Neural progenitor cell (in vitro differentiated cells): ENCODE measurements at places on chromosomes 6 and 20. TPM values are rescaled to one million over a fixed set of nuclear protein-coding genes. Genes with fewer than 3 reads are reported as not detected.

Gene PTK7
- total RNA-seq, result 68.0 and 155 TPM in 2 replicates

Gene CPXM1
- 76.3 and 169 TPM in 2 replicates for total RNA-seq

Gene TMEM170B
- total RNA-seq, result 13.6 and 19.7 TPM in 2 replicates

Gene EMILIN3
- 3.5 and 9.0 TPM in 2 replicates for total RNA-seq

Gene ZNF311
- total RNA-seq, result 1.9 and 2.0 TPM in 2 replicates

Gene SDHAF4
- total RNA-seq, result 56.4 and 98.2 TPM in 2 replicates

- no peak for DNase-seq
These were observed 371.8 kb upstream of the SULF2 start for GRCh38 chr20:48156951-48157700.

- DNase-seq, result no peak
These were observed 82.8 kb downstream of the FAM83B start for GRCh38 chr6:54929245-54929909.

- DNase-seq, result no peak
These were observed 47.2 kb downstream of the DUSP22 start for GRCh38 chr6:339480-339879.

- DNase-seq, result peak; percentile 99
These were observed at the start of gene ZNF451 for GRCh38 chr6:57089687-57090457. Gene ZNF451 (plus strand): TSS chr6:57090188. CDS start chr6:57090254, 66 bp downstream.

DNA sequence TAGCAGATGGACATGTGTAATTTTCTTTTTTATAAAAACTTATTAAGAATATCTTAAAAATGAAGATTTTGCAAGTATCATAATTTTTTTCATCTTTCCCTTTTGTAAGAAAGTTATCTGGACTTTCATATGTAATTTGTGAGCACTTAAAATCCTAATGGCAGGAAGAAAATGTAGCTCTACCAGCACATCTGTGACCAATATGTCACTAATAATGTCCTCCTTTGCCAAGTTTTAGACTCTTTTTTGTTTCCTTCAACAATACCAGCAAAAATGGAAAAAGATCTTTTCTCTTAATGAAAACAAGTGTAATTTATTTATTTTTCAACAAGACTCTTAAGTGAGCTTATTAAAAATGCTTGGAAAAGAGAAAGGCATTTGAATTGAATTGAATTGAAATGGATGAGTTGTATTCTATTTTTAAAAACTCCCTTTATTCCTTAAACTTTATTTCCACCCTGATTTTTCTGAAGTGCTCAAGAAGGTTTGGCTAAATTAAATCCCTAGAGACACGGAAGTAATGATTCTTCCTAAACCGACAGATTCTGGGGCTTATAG is 110.7 kb downstream of the KIF6 start:
- no peak for DNase-seq

DNA sequence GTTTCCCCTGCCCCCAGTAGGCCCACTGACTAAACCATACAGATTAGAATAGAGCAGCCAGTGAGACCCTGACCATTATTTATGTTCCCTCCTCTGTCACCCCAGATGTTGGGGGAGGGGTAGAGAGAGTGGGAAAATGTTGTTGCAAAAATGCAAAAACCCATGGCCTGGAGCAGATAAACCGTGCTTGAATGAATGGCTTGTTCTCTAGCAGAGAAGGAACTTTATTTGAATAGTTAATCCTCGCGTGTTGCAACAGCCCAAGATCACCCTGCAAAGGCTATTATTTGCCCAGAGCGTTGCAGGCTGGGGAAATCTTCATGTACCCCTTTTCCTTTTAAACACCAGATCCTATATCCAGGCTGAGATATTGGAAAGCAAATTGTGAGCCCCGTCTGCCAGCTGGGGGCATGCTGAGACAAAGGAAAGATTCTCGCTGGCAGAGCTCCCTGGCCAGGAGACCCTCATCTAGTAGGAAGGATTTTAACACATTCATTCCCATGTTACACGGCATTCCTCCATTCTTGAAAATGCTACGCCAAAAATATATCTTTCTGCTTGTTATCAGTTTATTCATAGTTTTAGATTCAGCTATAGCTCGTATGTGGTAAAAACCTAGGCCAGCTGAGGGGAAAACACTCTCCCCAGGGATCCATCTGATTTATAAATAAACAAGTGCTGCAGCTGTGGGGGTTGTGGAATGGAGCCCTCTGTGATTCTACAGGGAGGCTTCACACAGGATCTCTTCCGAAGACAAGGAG is 53.0 kb downstream of the LINC00237 start:
- DNase-seq, result peak; percentile 54

GRCh38 chr6:21507811-21508210 is 85.7 kb upstream of the SOX4 start:
- no peak for DNase-seq

DNA sequence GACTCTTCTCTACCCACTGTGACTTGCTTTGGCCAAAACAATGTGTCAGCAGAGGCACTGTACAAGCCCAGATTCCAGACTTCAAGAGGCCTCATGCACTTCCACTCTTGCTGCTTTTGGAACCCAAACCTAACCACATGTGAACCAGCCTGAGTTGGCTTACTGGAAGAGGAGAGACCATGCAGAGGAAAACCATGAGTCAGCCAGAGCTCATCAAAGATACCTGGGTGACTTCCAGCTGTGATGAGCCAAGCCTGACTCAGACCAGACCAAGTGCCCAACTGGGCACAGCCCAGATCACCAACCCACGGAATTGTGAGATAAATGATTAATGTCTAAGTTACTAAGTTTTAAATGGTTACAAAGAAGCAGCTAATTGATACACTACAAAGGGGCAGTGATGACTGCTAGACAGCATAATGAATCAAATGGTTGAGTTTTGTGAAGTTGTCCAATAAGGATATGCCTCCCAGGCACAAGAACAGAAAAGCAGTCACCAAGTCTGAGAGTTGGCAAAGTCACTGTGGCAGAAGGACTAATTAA is 16.2 kb upstream of the BEND6 start:
- no peak for DNase-seq

GRCh38 chr6:3390698-3391097 is 66.2 kb downstream of the SLC22A23 start:
- DNase-seq, result no peak
